ENCODE measurements at places on chromosomes 1 and 21.

GRCh38 chr21:44314128-44314527, 14.3 kb downstream of the PFKL start:
- DNase-seq = no peak

- DNase-seq = no peak
Measured at GRCh38 chr1:71228742-71229365, 148.0 kb upstream of the ZRANB2 start.

DNA sequence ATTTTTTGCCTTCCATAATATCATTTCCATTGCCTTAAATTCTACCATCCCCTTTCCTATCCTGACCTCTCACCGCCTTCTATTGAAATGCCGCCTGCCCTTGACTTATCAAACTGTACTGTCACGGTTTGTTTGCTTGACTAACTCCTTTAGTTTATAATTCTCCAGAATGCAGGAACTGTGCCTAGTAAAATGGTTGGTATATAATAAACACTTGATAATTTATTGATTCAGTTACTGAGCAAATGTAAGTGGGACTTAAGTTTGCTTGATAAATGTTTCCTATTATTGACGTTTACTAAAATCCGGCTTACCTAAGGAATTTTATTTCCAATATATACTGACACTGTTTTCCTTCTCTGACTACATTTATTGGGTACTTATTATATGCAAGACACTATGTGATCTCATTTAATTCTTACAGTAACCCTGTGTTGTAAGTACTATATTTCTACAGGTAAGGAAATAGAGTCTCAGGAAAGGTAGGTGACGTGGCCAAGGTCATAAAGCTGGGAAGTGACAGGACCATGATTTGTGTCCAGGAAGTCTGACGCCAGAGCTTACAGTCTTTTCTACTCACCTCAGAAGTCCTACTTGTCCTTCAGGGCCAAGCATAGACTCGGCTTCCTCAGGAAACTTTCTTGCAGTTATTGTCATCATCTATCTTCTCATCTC, 35.7 kb downstream of the DPT start:
- DNase-seq = no peak

DNA sequence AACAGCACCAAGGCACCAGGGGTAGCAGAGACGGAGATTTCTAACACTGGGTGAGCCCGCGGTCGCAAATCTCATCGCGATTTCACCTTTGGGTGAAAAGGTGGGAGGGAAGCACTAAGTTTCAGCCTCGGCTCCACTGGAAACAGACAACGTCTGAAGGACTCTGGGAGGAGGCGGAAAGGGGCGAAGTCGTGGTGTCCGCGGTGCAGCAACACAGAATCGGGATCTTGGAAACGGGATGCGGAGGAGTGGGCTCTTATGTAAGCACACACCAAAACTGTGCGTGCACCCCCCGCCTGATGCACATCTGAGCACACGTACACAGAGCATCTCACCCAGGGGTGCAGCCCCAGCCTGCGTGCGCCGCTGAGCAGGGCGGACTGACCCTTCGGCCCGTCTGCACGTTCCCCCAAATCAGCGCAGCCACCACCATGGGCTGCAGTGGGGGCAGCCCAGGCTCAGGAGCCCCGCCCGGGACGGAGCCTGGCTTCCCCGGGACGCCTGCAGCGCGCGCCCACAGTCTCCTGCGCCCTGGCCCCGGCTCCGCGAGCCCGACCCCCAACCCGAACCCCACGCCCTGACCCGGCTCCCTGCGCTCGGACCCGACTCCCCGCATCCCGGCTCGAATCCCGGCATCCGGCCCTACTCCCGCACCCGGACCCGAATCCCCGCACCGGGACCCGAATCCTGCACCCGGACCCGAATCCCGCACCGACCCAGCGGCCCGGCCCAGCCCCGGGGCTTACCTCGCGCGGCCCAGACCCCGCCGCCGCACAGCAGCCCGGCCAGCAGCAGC, 670 bp downstream of the CLSTN1 start:
- DNase-seq = no peak

- DNase-seq = no peak
Measured at GRCh38 chr1:227035316-227035715, 95.2 kb downstream of the COQ8A start.

- DNase-seq = no peak
Measured at GRCh38 chr1:230834292-230834691, 34.0 kb downstream of the C1orf198 start.

DNA sequence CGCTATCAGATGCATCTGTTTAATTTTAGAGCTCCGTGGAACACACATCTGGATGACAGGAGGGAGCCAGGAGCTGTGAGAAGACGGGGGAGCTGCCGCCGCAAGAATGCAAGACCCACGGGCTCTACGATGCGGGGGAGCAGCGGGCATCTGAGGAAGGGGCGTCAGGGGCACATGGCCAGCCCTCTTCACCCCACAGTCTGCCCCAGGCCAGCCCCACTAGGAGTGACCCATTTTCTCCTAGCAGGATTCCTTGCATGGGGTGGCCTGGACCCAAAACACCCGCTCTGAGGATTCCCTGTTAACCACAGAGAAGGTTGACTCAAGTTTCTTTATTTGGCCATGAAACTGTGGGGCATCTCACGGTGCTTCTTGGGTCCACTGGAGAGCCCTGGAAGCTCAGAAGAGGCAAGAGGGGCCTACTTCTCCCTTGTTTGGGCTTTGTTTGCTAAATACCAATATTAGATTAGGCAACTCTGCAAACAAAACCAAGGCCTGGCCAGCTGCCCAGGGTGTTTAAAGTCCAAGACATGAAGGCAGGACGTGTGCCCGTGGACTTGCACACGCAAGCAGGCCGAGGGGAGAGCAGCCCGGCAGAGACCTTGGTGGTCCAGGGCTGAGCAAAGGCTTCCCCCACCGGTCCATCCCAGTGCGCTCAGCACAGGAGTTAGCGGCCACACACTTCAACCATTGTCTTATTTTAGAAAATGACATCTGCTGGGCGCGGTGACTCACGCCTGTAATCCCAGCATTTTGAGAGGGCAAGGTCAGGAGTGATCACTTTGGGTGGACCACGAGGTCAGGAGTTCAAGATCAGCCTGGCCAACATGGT, 89.8 kb downstream of the DHRS3 start:
- no peak for DNase-seq

DNA sequence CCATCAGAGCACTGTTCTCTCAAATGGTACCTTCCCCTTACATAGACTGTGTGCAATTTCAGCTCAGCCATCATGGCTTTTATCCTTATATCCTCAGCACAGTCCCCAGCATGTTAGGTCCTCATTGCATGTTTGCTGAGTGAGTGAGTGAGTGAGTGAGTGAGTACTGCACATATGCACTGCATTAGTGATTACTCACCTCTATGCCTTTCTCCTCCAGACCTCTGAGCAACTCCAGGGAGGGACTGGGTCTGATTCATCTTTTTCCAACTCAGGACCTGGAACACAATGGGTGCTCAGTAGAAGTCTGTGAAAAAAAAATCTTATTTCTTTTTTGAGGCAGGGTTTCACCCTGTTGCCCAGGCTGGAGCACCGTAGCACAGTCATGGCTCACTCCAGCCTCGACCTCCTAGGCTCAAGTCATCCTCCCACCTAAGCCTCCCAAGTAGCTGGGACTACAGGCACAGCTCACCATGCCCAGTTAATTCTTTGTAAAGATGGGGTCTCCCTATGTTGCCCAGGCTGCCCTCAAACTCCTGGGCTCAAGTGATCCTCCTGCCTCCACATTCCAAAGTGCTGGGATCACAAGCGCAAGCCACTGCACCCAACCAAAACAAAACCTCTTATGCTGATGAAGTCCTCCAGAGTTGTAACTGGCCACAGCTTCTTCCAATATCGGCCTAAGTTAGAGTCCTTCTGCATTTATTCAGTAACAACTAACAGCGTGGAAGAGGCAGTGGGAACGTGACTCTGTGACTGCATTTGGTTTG, 23.7 kb downstream of the RNU5D-1 start:
- DNase-seq = no peak

- DNase-seq = no peak
Measured at GRCh38 chr21:33212159-33212851, 17.4 kb upstream of the IFNAR2 start.

- no peak for DNase-seq
Measured at GRCh38 chr1:246068619-246069509, 438.2 kb downstream of the SMYD3 start.

DNA sequence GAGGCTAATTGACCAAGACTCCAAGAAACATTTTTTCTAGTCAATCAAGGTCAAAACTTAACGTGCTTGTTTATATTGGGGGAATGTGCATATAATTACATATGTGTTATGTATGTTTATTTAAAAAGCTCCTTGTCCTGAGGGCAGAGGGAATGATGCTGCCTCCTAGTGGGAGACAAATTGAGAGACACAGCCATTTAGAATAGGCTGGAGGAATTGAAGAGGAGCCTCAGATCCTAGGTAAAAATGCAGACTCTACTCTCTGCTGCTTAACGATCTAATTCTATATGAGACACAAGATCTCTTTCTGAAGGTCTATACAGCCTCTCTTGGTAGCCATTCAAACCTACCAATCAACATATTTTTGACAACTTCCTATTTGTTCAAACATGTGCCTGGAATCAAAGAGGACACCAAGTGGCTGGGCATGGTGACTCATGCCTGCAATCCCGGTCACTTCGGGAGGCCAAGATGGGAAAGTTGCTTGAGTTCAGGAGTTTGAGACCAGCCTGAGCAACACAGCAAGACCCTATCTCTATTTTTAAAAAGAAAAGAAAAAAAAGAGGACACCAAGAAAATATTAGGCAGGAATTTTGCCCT, 136.6 kb upstream of the ZNF648 start:
- DNase-seq = no peak

- DNase-seq = no peak
Measured at GRCh38 chr21:44086636-44087425, 20.4 kb upstream of the PWP2 start.

GRCh38 chr1:227489572-227489971, 73.8 kb upstream of the ZNF678 start:
- DNase-seq = no peak

GRCh38 chr1:16352842-16353535, 709 bp upstream of the FBXO42 start:
- DNase-seq = no peak

GRCh38 chr21:39568361-39568760, 44.4 kb upstream of the B3GALT5 start:
- DNase-seq = no peak

GRCh38 chr1:6447818-6448748, 17.9 kb downstream of the TNFRSF25 start:
- no peak for DNase-seq

DNA sequence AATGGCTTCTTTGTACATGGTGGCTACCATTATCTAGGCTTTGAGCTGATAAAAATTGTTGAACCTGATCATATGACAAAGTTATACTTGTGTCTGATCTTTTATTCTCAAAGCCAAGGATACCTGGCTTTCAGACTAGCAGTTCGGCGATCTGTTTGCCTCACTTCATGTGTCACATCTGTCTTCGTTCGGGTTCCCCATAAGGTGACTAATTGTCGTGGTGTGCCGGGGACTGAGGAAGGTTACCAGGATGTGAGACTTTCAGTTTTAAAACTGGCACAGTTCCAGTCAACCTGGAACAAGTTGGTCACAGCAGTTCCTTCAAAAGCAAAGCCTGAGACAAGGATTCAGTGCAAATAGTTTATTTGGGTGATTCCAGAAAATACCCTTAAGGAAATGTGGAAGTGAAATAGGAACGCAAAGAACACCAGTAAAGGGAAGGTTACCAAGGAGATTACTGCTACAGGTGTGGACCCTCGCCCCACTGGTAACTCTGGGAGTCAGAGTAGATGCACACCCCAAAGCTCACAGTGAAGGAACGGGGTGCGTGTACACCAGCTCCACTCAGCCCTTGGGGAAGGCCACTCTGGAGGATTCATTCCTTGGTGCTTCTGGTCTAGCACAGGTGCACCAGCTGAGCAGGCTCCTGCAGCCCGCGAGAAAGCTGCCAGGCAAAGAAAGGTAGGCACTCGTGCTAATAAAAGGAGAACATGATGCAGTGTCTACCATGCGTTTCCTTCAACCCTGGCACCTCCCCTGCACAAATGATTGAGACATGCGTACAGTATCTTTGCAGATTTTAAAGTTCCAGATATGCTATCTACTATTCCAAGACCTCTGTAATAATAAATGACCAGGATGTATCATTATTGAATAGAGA, 69.0 kb downstream of the VWA5B1 start:
- DNase-seq = no peak

DNA sequence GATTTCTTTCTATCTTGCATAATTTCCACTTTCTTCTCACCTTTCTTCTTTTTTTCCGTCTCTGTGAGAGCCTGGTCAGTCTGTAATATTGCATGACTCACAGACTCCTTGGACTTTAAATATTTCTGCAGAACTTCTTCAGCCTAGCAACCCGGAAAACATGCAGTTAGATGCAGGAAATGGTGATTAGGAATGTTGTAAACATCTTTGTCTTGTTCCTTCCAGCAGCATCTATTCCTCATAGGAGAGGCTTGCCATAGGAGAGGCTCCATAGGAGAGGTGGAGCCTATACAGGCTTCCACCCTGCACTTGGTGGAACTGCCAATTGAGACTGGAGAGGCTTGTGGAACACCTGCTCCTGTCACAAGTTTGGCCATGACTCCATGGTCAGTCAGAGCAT, 10.0 kb downstream of the GBP5 start:
- DNase-seq = no peak

DNA sequence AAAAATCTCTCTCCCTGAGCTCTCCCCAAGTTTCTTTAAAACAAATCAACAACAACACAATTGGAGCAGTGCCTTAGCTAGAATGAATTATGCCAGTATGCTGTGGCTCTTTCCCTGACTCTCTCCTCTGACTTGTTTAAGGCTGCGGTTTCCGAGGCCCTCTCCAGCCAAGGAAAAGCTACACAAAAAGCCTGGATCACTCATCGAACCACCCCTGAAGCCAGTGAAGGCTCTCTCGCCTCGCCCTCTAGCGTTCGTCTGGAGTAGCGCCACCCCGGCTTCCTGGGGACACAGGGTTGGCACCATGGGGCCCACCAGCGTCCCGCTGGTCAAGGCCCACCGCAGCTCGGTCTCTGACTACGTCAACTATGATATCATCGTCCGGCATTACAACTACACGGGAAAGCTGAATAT, 1.9 kb downstream of the S1PR1 start:
- DNase-seq = peak; percentile 69

- no peak for DNase-seq
Measured at GRCh38 chr1:52752484-52752826, 26.2 kb downstream of the ZYG11B start.

- DNase-seq = no peak
Measured at GRCh38 chr1:1960480-1961196, 41.6 kb upstream of the TMEM52 start.
